ENCODE measurements at places on chromosomes 7 and 10.
A peak's percentile ranks its signal among the peaks of the same experiment; 100 is the strongest.

- no peak for DNase-seq
These were observed 16.6 kb downstream of the FOXP2 start for GRCh38 chr7:114431189-114431588.

DNA sequence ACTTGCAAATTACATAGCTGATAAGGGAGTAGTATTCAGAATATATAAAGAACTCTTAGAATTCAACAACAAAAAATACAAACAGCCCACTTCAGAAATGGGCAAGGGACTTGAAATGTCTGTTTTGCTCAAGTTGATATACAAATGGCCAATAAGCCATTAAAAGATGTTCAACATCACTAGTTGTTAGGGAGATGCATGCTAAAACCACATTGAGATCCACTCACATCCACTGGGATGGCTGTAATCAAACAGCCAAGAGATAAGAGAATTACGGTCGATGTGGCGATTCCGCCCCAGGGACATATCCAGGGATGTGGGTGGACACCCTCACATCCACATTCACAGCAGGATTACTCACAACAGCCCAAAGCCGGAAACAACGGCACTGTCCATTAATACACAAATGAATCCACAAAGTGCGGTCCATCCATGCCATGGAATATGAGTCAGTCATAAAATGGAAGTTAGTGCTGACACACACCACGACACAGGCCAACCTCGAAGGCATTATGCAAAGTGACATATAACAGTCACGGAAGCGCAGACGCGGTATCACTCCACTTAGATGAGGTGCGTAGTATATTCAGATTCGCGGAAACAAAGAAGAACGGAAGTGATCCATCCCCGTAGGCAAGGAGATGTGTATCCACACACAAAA lies 227.8 kb downstream of the DNAJB6 start:
- peak; percentile 6 for DNase-seq

DNA sequence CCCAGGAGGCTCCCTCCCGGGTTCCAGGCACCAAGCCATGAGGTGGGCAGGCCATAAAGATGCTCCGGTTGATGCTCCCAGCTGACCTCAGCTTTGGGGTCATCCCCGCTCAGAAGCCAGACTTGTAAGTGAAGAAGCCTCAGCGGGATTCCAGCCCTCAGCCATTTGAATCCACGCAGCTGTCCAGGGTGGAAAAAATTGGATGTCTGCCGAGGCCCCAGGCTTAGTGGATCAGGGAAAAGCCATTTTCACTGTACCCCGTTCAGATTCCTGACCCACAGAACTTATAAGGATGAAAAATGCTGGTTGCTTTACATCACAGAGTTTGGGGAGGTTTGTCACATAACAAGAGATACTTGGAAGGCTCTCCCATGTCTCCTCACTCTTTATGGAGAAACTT lies 49.2 kb upstream of the CPN1 start:
- no peak for DNase-seq

- DNase-seq = no peak
These were observed 1.5 kb downstream of the GIMAP8 start for GRCh38 chr7:150451833-150452461.

DNA sequence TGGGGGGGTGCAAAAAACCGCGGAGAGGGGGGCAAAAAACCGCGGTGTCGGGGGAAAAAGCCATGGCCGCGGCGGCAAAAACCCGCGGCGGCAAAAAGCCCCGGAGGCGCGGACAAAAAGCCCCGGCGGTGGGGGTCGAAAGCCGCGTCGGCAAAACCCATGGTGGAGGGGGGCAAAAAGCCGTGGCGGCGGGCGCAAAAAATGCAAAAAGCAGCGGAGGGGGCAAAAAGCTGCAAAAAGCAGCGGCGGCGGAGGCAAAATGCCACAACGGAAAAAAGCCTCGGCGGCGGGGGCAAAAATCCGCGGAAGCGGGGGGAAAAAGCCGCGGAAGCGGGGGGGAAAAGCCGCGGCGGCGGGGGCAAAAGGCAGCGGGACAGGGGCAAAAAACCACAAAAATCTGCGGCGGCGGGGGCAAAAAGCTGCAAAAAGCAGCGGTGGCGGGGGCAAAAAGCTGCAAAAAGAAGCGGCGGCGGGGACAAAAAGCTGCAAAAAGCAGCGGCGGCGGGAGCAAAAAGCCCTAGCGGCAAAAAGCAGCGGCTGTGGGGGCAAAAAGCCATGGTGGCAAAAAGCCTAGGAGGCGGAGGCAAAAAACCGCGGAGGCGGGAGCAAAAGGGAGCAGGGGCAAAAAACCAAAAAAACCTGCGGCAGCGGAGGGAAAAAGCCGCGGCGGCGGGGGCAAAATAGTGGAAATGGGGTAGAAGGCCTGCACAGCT lies 418.9 kb downstream of the ZNF716 start:
- no peak for DNase-seq

GRCh38 chr10:13559124-13559700 lies 27.6 kb upstream of the PRPF18 start:
- DNase-seq = no peak
